ENCODE measurements at places on chromosomes 7 and 10.

- DNase-seq: no peak
These were observed 39.3 kb downstream of the INSYN2A start for GRCh38 chr10:127157089-127157488.

DNA sequence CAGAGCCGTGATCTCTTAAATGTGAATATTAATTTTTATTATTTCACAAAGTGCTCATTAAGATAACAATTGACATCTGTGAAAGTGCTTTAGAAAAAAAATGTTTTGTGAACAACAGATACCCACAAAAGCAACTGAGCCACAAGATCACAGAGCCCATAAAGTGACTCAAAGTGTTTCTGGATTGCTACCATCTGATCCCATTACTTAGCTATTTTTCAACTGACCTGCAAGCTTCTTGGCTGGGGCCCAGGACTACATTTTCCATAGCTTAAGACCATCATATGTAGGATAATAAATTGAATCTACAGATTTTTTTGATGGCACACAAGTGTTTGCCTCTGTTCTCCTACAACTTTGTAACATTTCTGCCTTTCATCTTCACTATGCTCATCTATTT lies 674.4 kb downstream of the PHTF2 start:
- DNase-seq: peak; percentile 20

- no peak for DNase-seq
These were observed 25.8 kb downstream of the TWIST1 start for GRCh38 chr7:19091550-19092200.

DNA sequence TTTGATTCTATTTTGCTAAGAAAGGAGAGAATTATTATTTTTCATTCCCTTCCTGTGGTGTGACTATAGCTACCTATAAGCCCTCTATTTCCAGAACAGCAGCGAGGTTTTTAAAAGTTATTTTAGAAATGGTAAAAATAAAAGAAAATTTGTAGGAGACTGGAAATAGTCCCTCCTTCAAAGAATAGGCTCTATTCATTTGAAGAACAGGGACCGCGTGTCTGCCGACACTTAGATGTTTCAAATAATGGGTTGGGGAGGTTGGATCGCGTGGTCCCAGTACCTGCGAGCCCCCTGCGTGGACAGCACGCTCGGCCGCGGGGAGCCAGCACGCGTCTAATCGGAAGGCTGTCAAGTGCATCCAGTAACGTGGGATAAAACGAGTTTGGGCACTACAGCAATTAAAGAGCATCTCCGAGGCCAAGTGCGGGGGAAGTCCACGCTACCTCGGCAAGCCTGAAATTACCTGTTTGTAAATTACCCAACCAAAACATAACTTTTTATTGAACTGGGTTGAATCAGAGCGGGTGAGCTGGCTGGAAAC lies 1.0 kb downstream of the CACNA2D1 start:
- peak; percentile 26 for DNase-seq

DNA sequence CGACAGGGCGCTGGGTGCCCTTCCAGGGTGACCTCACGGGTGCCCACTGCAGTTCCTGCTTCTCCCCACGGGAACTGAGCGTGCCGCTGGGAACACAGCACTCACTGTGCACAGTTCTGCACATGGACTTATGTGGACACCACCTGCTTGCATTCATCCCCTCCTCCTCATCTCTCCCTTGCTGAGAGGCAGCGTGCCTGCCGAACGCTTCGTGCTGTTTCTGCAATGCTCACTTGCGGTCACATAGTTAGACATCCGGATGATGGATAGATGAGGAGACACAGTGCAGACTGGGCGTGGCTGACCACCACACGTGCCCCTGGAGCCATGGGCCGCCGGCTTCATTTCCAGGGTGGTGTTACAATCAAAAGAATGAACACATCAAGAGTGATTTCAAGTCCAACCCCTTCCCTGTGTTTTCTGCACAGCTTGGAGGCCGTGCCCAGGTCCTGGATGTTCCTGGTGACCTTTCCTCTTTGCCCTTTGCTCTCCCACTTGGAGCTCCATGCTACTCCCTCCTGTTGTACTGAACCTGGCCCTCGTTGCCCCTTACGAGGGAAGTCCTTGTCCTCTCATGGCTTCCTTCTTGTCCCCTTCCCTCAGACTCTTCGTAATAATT lies 119.4 kb downstream of the VIPR2 start:
- no peak for DNase-seq

GRCh38 chr7:22728401-22729029 lies 1.5 kb downstream of the IL6 start:
- DNase-seq: peak; percentile 84

DNA sequence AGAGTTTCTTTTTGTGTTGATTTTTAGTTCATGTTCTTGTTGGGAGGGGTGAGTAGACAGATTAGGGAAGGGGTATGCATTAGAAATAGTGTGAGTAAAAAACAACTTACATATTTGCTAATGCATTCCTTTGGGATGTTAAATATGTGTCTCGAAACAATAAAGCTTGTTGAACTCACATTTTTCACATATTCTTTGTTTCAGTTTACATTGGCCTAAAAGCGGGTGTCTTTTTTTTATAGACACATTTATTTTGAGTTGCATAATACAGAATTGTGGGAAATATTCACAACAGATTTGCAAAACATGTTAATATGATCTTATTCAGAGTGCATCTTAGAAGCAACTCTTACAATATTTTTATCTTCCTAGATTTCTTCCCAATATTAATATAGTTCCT lies 337.5 kb upstream of the CNTNAP2 start:
- no peak for DNase-seq

DNA sequence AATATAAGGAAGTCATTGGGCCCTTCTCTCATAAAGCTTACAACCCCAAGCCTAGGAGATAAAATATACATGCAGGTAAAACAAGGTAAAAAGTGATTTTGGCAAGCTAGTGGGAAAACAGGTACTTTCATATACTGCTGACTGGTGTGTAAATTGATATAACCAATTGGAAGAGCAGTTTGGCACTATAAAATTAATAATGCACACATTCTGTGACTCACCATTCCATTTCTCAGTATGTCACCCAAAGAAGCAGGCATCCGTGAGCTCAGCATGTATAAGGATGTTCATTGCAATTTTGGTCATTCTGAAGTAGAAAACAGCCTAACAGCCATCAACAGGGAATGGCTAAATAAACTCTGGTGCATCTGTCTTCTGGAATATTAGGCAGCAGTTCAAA lies 2.9 kb downstream of the MACROH2A2 start:
- DNase-seq: no peak

Data from M059J (cell line).